ENCODE measurements at places on chromosomes 11 and 22.

DNA sequence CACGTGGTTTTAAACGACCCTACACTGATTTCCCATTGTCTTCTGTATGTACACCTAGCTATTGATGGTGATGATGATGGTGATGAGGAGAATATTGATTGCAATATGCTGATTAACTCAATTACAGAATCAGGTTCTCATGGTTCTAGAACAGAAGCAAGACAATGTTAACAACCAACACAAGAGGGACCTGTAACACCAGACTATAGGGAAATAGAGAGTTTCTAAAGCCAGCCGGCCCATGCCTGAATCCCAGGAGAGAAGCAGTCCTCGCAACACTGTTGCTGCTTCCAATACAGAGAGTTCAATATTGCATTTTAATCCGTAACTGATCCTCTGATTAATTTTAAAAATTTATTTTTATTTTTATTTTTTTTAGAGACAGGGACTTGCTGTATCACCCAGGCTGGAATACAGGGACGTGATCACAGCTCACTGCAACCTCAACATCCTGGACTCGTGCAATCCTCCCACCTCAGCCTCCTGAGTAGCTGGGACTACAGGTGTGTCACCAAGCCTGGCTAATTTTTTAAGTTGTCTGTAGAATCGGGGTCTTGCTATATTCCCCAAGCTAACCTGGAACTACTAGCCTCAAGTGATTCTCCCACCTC, 22.2 kb upstream of the UBASH3B start:
- DNase-seq, result peak; percentile 45

GRCh38 chr22:30043161-30043560, 37.1 kb upstream of the HORMAD2 start:
- no peak for DNase-seq

DNA sequence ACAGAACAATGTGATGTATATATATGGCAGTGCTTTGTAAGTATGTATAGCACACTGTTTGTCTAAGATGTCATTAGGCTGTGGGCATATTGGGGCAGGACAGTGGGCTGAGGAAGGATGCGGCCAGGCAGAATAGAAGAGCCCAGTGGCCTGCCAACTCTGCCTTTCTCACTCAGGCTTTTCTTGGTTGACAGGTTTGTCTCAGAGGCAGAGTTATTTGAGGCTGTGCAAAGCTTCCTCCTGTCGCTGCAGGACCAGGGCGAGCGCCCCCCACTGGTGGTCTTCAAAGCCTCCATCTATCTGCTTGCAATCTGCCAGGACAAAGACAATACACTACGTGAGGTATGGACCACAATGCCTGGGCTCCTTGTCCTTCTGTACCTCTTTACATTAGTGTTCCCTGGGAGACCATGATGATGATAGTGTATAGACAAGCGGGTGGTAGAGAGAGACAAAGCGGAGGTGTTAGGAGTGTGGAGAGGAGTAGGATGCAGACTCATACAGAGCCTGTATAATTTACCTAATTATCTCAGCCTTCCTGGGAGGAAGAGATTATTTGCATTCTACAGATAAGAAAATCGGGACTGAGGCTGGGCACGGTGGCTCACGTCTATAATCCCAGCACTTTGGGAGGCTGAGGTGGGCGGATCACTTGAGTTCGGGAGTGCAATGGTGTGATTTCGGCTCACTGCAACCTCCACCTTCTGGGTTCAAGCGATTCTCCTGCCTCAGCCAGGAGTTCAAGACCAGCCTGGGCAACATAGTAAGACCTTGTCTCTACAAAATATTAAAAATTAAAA, 37.3 kb upstream of the CCDC134 start:
- DNase-seq, result no peak

DNA sequence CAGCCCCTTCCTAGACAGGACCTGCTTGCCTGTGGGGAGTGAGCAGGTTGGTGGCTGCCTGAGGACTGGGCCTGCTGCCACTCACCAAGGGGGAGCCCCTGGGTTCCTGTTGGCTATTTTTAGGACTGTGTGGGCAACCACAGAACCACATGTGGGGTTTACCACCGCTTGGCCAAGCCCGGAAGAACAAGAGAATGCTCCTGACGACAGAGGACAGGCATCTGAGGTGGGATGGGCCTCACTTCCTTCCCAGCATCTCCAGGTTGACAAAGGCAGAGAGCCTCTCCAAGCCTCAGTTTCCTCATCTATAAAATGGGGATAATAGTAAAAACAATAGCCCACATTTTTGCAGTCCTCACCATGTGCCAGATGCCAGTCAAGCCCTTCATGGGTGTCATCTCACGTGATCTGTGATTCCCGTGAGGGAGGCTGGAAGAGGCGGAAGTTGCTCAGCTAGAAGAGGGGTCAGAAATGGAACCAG, 43.6 kb downstream of the LRRC32 start:
- no peak for DNase-seq

DNA sequence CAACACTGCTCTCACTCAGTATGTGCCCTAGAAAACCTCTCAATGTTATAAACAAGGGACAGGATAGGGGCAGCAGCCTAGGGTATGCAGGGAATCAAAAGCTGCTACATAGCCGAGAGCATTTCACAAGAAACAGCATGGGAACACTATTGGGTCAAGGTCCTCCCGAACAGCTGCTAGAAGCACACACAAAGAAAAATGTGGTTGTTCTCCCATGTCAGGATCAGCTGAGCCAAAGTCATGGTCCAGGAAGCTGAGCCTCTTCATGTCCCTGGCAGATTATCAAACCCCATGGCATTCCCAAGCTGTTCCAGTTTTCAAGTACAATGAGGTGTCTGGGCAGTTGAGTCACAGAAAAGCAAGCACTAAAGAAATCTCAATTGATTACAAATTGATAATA, 21.0 kb upstream of the GDPD4 start:
- peak; percentile 5 for DNase-seq

GRCh38 chr22:50199251-50199721, 1.5 kb upstream of the SELENOO start:
- DNase-seq, result no peak

GRCh38 chr11:119594639-119595249, 134.3 kb downstream of the NECTIN1 start:
- no peak for DNase-seq

GRCh38 chr22:48444320-48445112, 1383.2 kb downstream of the BRD1 start:
- no peak for DNase-seq

GRCh38 chr11:110207123-110207522, 89.3 kb downstream of the RDX start:
- DNase-seq, result no peak

GRCh38 chr11:79668575-79668974, 227.7 kb upstream of the TENM4 start:
- no peak for DNase-seq

DNA sequence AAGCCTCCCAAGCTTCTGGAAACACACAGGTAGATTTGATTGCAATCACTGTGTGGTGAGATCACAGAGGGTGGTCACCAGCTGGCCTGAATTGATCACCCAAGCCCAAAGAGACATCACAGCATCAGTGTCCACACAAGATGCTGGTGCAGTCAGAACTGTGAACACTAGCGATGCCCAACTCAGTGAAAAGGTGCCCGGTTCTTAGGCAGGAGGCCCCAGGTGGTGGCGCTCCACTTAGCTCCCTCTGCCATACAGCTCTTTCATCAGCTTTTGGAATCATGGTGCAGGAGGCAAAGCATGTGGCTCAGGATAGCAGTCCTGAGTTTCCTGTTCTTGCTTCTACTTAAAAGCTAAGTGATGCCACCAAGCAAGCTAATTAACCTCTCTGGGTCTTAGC, 11.1 kb downstream of the DGCR2 start:
- no peak for DNase-seq
